ENCODE measurements at places on chromosomes 1 and 21.

- DNase-seq = no peak
Measured at GRCh38 chr21:39763272-39763970, 18.4 kb downstream of the IGSF5 start.

- no peak for DNase-seq
Measured at GRCh38 chr1:58869638-58870297, 85.9 kb upstream of the JUN start.

- no peak for DNase-seq
Measured at GRCh38 chr1:198978523-198978922, 339.7 kb downstream of the PTPRC start.

GRCh38 chr1:229430761-229431283 is 3.1 kb downstream of the ACTA1 start:
- DNase-seq = no peak

- no peak for DNase-seq
Measured at GRCh38 chr1:181179987-181180365, 91.5 kb downstream of the IER5 start.

GRCh38 chr1:35499652-35500176 is 57.5 kb downstream of the KIAA0319L start:
- DNase-seq = no peak

DNA sequence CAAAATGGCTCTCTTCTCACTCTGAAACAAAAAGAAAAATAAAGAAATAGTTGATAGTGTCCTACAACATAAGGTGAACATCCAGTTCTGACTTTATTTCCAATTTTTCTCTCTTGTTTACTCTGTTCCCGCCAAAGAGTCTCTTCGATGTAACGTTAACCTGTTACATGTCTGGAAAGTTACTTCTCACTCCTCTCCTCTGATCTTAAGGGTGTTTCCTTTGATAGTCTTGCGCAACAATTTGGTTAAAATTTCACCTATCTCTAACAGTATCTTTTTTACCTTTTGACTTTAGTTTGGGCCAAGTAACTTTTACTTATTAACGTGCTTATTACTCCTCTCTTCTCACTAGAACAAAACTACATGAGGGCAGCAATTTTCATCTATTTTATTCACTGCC is 1450.2 kb downstream of the BRINP3 start:
- no peak for DNase-seq

DNA sequence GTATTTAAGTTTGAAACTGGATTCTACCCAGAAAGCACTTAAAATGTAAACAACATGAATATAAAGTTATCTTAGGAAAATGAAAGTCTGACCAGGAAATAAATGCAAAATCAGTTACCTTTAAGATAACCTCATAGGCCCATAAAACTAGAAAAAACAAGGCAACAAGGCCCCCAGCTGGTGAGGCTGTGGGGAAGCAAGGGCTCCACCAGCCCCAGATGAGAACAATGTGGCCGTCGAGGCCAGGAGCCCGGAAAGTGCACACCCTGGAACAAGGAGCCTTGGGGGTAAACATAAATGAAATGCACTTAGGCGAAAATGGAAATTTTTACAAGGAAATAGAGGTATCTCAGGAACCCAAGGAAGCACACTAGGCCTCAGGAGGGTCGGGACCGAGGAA is 37.9 kb upstream of the BMP8B start:
- no peak for DNase-seq

DNA sequence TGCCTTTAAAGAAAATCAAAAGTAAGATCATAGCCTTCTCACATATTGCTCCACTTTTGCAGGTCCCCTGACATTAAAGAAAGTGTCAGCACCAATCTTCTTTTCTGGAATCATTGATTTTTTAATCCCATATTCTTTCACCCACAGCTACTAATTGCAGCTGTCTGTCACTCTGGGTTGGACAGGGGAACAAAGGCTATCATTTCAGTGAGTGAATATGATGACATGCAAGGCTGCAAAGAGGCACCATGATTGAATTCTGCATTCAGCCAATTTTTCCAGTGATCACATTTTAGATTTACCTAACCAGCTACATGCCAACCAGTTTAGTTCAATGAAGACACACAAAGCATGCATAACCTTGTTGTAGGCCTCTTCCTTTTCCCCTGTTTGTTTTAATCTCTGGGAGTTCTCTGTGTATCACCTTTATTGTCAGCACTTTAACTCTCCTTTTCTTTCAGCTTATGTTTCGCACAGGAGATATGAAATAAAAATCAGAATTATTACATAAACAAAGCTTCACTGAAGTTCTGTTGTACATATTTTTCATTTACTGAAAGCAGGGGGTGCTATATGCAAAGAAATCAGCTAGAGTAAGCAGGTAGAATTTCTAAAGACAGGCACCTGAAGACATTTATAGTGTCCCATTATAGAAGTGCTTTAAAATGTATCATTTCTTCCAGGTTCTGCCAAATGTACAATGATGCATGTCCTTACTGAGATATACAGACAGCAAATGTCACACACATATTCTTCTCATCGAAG is 584.8 kb downstream of the PLA2G4A start:
- no peak for DNase-seq

- DNase-seq = no peak
Measured at GRCh38 chr1:94191216-94191615, 46.2 kb downstream of the ARHGAP29 start.

GRCh38 chr1:91877574-91878208 is 8.3 kb downstream of the TGFBR3 start:
- DNase-seq = no peak

GRCh38 chr1:89008511-89008910 is 14.2 kb downstream of the GBP3 start:
- no peak for DNase-seq

GRCh38 chr1:239387304-239388158 is 1.2 kb downstream of the CHRM3 start:
- DNase-seq = peak; percentile 1

DNA sequence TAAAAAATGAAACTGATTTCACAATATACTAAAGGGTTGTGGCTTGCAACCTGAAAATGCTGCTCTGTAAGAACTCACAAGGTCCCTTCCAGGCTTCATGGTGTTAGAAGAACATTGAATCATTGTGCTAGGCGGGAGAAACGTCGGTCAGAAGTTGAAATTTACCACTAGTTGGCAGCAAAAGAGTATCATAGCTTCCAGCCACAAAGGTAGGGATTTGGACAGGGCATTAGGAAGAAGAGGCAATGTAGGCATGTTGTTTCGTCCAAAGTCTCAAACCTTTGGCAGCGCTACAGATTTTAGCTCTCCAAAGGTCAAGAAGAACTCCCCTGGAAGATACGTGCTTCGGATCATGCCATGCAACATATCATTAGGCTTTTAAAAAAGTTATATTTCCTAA is 62.5 kb upstream of the ZP4 start:
- no peak for DNase-seq

DNA sequence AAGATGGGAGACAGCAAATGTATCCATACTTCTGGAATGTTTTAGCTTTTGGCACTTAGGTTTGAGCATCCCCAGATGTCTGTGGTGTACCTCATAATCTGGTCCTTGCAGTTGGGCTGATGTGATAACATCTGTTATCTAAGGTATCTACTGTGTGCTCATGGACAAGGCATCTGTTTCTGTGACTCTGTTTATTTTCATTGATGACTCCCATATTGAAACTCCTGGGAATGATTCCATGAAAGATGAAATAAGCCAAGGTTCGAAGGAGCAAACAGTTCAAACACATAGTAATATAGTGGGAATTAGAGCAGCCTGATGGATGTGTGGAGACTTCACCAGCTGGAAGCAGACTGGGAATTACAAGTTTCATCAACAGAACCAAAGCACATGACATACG is 20.7 kb upstream of the TRIM45 start:
- DNase-seq = no peak

GRCh38 chr1:21855257-21856096 is 43.4 kb downstream of the LDLRAD2 start:
- no peak for DNase-seq

DNA sequence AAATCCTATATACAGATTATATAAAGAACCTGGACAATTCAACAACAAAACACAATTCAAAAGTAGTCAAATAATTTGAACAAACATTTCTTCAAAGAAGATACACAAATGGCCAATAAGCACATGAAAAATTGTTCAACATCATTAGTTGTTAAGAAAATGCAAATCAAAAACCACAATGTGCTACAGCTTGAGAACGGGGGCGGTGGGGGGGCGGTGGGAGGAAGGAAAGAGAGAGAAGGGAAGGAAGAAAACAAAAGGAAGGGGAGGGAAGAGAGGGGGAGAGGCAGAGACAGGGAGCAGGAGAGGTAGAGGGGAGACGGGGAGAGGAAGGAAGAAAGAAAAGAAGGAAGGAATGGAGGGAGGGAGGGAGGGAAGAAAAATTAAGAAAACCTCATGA is 44.1 kb downstream of the ASH1L start:
- no peak for DNase-seq

GRCh38 chr21:25515484-25516405 is 91.5 kb downstream of the MRPL39 start:
- DNase-seq = no peak

Data from stimulated activated CD4-positive, alpha-beta T cell treated with anti-CD3 and anti-CD28 coated beads, TNF-alpha, amount 100 ng/mL, for 24 hours (primary cell).